ENCODE measurements at places on chromosomes 2 and 18.

DNA sequence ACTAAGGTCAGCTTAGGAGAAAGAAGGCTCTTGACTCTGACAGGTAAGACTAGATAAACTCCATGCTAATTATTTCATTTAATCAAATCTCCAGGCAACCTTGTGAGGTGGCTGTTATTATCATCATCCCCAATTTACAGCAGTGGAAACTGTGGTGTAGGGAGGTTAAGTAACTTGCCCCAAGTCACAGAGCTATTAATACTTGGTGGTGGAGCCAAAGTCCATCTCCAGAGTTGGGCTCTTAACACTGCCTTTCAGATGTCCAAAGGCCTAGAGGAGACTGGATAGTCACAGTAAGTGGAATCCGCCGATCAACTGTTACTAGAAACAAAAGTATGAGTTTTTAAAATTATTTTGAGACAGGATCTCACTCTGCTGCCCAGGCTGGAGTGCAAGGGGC is 46.6 kb upstream of the SP3 start:
- DNase-seq: no peak

DNA sequence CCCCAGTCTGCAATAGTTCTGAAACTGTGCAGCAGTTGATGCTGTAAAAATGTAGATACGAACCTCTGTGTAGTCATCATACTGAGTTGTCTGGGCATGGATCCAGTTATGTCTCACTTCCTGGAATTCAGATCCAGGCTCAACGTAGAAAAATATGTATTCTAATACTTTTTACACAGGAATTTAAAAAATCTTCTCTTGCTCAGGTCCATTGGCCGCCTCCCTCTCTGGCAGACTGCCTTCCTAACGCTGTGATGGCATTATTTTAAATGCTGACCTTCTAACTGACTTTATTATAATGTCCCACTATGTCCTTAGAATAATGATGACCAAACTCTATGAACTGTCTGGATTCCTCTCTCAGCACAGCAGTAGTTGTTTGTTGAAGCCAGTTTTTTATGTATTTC is 119.6 kb downstream of the FEZ2 start:
- DNase-seq: peak; percentile 96

DNA sequence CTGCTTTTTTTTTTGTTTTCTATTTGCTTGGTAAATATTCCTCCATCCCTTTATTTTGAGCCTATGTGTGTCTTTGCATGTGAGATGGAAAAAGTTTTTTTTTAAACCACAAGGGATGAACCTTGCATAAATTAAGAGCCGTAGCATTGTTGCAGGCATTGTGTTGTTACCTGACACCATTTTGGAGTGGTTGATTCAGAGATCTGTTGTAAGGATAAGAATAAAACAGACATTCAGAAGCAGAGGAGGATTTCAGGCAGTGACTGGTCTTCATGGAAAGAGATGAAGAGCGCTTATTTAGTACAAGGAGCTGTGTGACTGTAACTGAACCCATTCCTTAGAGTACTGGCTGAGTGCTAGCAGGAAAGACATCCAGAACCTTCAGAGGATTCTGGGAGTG is 101.2 kb downstream of the LTBP1 start:
- no peak for DNase-seq

DNA sequence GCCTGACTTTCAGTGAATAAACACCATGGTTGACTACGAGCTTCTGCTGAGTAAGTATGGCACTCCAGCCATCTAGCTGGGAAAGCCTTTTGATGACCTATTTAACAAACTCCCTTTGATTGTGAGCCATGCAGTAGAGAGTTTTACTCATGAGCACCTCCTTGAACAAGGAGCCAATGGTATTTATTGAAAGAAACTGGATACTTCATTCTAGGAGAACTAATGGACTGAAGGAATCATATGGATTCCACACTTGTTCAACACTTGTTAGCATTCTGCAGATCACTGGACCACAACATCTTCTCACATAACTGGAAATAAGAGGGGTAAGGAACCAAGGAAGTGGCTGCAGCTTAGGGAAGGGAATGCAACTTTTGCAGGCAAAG is 320.9 kb upstream of the ETAA1 start:
- no peak for DNase-seq

DNA sequence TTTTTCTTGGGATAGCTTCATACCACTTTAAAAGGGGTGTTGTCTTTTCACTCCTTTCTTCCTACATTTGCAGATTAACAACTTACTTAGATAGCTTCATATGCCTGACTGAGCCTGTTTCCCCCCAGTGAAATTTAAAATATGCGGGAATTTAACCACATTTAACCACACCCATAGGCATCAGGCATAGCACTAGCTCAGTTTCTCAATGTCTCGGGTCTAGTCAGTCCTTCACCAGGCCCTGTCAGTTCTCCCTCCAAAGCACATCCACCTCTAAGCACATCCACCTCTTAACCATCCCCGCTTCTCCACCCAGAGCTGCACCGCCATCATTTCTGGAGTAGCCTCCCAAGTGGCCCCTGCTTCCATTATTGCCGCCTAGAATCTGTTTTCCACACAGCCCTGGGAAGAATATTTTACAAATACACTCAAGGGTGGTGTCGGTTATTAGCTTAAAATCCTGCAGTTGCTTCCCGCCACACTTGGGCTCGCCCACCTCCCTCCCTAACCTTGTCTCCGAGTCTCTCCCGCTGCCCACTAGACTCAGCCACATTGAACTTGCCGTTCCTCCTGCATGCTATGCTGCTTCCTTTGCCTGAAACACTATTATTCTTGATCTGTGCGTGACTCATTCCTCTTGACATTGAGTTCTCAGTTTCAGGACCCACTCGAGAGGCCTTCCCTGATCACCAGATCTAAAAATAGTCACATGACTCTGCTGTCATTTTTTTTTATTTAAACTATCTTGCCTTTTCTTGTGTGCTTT is 68.3 kb downstream of the SPTBN1 start:
- peak; percentile 84 for DNase-seq

DNA sequence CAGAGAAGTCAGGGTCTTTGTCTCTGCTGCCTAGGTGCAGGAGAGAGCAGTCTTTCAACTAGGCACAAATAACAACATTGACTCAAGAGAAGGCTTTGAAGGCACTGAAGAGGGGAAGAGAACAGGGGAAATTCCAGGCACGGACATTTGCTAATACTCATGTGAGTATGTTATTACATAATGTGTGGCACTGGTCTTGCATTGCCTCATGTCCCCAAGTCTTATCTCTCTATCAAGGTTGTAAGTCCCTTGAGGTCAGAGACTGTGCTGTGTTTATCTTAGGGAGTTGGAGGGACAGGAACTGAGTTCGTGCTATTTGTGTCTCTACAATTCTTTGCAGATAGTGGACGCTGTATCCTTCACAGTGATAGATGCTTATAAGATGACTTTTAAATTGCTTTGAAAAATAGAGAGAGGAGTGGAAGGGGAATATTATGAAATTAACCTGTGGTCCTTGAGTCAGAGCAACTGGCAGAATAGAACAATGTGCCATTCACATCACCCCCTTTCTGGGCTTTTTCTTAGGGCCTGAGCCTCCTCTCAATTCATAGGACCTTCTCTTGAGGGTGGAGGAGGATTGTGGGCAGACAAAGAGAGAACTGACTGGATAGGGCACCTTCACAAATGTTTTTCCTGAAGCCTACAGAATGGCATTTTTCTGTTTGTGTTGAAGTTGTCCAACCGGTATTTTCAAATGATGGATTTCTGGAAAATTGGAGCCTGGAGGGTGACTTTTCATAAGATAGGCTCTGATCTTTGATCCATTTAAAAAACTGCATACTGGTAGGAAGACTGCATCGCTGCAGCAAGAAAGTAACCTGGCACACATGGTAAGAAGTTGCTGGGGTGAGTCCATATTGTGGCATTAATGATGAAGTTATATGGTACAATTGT is 96.6 kb upstream of the CXCR4 start:
- no peak for DNase-seq

DNA sequence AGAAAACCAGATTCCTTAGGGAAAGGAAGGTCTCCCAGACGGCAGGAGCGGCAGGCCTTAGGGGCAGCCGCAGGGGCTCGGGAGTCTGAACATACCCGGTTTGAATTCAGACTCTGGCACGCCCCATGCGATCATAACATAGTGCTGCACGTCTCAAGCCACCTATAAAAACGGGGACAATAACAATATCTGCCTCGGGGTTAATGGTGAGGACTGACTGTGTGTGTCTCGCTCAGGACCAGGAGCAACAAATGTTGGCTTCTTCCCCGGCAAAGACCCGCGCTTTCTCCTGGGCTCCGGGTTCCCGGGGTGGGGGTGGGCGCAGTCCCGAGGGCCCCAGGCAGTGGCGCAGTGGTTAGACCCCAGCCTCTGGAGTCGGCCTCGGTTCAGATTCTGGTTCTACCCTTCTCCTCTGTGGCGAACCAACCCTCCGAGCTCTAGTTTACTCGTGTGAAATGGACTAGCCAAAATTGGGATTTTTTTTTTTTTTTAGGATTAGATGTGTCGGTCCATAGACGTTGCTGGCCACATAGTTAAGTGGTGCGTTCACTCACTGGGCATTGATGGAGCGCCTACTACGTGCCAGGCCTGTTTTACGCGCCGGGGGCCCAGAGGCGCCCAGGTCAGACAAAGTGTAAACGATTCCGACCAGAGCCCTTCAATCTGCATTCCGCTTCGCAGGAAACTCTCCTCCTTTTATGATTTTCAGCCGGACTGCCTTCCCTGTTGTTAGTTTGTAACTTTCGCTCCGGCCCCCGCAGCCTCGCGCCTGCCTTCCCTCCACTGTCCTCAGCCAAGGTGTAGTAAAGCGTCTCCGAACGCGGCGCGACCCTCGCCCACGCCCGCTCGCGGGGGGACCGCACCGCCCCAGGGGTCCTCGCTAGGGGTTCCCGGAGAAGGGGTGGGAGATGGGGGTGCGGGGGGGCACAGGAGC is 820 bp upstream of the SH3BP4 start:
- DNase-seq: peak; percentile 73

DNA sequence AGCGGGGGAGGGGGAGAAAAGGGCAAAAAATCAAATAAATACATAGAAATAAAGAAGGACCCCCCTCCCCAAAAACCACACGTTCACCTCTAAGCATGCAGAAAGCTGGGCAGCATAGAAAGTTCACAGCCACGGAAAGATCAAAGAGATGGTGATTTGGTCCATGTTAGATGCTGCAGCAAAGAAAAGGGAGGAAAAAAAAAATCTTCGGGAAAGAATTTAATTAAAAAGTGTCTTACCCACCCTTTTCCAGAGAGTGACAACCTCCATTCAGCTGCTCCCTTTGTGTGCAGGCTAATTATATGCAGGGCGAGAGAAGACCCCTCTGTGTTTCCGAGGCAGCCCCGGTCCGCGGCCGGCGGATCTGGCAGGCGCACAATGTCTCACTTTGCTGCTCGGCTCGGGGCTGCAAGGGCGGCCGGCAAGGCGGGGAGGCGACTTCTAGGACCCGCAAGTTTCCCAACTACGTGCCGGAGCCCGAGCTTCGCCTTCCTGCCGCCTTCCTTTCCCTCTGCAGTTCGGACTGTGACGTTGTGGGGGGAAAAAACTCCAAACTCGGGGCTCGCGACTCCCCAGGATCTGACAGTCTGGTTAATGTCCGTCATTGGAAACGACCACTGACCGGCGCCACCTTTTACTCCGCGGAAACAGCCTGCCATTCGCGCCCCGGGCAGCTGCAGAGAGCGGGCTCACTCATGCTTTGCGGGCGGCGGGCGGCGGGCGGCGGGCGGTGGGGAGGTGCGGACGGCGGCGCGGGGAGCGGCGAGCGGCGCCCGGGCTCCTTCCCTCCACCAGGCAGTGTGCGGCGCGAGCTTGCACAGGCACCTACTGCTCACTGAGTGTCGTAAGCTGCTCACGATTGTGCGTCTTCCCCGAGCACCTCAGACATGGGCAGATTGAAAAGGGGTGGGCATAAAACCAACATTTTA is at the start of gene LRRTM1:
LRRTM1 (minus strand) TSS at position 844 of the 929 bp plus-strand sequence. CDS start 933 bp downstream, outside the sequence.
- DNase-seq: no peak

DNA sequence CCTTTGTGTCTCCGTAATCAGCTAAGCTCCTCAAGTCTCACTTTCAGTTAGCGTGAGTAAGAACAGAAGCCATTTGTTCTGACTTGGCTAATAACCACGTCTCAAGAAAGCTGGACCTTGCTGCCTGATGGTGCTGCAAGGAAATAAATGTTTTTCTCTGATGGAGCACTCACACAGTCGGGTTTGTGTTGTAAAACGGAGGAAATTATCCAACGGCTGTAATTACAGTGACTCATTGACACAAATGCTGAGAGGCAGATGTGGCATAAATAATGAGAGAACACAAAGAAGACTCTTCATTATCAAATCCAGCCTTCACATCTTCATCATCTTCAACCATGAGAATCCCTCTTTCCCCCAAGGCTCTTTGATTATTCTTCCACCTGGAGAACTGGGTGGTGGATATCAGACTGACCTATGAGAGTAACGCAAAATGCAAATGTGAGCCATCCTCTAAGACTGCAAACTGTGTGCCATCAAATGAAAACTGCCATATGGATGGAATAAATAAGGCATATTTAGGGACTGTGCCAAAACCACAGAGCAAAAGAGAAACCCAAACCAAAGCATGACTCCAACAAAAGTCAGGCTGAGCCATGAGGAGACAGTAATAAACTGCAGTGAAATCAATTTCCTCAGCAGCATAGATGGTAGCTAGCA is 252.6 kb downstream of the RND3 start:
- DNase-seq: peak; percentile 95
